ENCODE measurements at places on chromosomes 6 and 20. TPM values are rescaled to one million over a fixed set of nuclear protein-coding genes. Genes with fewer than 3 reads are reported as not detected.

DNA sequence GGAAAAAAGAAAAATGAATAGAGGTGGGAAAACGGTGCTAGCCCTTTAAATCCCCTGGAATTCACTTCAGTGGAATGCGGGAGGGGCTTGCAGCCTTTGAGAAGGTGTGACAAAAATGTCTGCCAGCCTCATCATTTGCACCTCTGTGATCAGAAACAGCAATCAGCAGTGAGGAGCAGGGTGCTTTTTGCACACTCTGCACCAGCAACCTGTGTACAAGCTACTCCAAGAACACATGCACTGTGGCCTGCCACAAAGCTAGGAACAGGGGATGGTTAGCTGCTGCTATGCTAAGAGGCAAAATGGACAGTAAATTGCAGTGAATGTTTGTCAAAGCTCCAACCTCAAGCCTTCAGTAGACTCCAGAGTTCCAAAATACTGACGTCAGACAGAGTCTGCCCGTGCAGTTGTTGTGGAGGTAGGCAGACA, 29.7 kb downstream of the GINS1 start:
- no peak for DNase-seq

DNA sequence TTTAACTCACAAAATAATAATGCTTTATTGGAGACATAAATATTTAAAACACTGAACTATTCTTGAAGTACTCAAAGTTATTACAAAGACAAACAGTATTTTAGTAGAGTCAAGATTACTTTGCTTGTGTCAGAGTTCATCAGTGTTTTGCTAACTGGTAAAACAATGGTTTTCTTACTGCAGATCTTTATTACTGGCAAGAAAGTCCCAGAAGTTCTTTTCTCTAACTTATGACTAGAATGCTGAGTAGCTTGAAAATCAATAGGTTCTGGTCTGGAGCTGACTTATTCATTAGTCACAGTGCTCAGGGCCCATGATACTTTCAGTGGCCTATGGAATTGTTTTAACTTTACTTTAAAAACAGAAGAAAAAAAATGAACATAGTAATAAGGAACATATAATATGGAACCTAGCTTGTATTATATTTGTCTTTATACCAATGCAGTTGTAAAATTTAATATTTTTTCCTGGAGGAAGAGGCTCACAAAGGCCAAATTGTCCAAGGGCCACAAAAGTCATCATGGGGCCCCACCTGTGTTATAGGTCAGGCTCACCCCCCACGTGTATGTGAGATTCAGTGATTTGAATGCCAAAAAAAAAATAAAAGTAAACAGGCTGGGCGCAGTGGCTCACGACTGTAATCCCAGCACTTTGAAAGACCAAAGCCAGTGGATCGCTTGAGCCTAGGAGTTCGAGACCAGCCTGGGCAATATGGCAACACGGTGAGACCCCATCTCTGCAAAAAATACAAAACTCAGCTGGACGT, 53.3 kb downstream of the PLEKHG1 start:
- no peak for DNase-seq

DNA sequence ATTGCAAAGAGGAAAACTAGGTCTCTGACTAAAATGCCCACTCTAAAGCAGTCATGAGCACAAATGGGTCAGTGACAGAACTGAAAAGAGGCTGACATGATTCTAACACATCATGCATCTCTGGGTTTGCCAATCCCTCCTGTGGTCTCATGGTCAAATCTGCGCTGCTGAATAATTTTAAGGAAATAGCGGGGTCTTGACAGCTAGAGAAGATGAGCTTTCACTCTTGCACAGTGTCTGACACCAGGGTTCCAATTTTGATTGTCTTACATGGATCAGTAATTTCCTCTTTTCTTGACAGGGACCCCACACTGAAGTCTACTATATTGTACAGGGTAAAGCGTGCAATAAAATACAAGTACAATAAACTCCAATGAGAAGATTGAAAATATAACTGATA, 236.8 kb upstream of the CNR1 start:
- DNase-seq = no peak

MAP1LC3A gene
- total RNA-seq = 31.1 TPM

DNA sequence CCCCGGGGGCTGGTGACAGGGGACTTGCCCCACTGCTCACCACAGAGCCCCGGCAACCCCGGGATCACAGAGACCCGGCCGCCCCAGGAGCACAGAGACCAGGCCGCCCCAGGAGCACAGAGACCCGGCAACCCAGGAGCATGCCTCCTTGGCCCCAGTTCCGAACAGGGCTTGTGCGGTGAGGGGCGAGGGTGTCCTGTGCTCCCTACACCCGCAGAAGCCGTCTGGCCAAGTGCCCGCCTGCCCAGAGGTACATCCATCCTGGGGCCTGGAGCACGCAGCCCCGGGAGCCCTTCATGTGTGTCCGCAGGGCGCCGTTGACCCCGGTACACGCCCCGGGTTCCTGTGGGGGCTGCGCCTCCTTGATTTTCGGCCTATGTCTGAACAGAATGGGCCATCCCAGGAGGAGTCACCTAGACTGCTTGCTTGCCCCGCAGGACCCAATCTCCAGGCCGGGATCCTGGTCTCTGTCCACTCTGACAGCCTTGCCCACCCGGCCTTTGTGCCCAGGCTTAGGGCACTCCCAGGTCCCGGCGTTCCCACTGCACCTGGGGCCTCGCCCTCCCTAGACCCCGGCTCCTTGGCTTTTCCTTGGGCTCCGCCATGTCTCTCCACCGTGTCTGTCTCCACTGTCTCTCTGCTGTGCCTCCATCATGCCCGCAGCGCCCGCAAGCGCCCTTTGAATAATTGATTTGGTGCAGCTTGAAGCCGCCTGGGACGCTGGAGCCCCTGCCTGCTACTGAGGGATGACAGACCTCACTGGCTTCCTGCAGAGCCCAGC, 219.8 kb downstream of the ERMARD start:
- DNase-seq = no peak

MTFR2 gene
- 2.6 TPM for total RNA-seq

- no peak for DNase-seq
These were observed 26.7 kb upstream of the AKIRIN2 start for GRCh38 chr6:87728706-87729105.

GRCh38 chr6:166473886-166474571, 91.3 kb upstream of the MPC1 start:
- no peak for DNase-seq

GRCh38 chr20:50089787-50090177, 23.2 kb downstream of the UBE2V1 start:
- no peak for DNase-seq

DNA sequence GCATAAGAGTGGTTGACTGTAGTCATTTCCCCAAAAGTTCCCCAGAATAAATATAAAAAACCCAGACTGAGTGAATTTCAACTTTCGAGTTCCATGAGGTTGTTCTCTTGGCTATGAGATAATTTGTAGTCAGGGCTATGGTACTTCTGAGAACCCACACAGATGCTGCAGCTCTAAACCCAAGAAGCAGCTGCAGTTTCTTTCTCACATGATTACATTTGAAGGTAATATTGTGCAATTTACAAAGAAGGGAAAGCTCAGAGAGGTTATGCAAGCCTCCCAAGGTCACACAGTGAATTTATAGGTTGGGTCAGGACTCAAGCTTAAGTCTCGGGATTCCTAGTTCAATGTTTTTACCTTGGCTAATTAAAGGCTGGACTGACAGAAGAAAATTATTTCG, 29.7 kb upstream of the CD93 start:
- DNase-seq = no peak
